Transverse colon (tissue), 4 donors: ENCODE measurements at places on chromosomes 16 and 17. TPM values are rescaled to one million over a fixed set of nuclear protein-coding genes. Genes with fewer than 3 reads are reported as not detected.

TLCD2 gene
- total RNA-seq = 24.0 TPM

- H3K36me3 ChIP-seq = no peaks in the 10 kb centered on the region
- peak; percentile 79 for DNase-seq
- peaks cover 19% of the 10 kb centered on the region for H3K4me1 ChIP-seq
- peaks cover 56% of the 10 kb centered on the region for H3K27me3 ChIP-seq
These were observed at the start of gene HSF4 for GRCh38 chr16:67164599-67165061. Gene HSF4 (plus strand): TSS chr16:67164745. CDS start chr16:67164812, 67 bp downstream.

- peak overlapping the region; percentile 64 for H3K27ac ChIP-seq
- no peak for DNase-seq
- peaks cover 13% of the 10 kb centered on the region for H3K36me3 ChIP-seq
- H3K4me1 ChIP-seq = peaks cover 14% of the 10 kb centered on the region
These were observed 20.0 kb upstream of the IL17C start for GRCh38 chr16:88618182-88618955.

- no peaks in the 10 kb centered on the region for H3K4me1 ChIP-seq
- H3K27ac ChIP-seq = no peak overlapping the region
- H3K4me3 ChIP-seq = no peak overlapping the region
- DNase-seq = no peak
- no peaks in the 10 kb centered on the region for H3K27me3 ChIP-seq
These were observed 183.3 kb downstream of the LGALS9B start for GRCh38 chr17:20284022-20284421.

- H3K4me3 ChIP-seq = no peak overlapping the region
- no peaks in the 10 kb centered on the region for H3K27me3 ChIP-seq
- peaks cover 6% of the 10 kb centered on the region for H3K4me1 ChIP-seq
- DNase-seq = peak; percentile 77
These were observed 4.4 kb upstream of the ARMC7 start for GRCh38 chr17:75105126-75106080.

DNA sequence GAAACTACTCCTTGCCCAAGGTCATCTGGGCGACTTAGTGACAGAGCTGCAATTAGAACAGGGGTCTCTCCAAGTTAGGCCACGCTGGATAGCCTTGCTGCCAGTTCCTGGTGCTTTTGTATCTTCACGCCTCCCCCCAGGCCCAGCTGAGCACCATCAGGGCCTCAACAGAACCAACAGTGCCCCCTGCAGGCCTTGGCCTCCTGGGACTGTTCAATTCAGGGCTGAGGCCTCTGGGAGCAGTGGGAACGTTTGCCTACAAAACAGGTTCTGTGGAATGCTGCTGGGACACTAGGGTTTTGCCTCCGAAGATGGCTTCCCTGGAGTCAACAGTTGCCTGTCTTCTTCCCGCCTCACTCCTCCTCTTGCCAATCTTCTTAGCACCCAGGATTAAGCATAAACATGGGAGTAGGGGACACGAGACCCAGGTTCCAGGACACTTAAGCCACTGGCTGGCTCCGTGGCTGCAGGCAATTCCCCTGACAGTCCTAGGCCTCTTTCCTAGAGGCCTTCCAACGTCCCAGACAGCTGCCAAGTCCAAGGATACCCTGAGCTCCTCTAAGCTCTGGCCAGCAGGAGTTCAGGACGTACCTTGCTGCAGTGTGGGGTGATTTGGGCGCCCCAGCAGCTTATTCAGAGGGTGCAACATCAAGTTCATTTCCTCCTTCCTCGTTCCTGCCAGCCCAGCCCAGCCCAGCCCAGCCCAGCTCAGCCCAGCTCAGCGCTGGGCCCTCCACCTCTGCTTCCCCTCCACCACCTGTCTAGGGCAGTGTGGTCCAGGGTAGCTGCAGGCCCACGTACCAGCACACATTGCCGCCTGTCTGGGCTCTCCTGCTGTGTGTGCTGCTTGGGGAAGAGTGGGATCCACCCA, 246.6 kb upstream of the RPL38 start:
- peaks cover 12% of the 10 kb centered on the region for H3K27me3 ChIP-seq
- peak overlapping the region; percentile 67 for H3K27ac ChIP-seq
- peaks cover 24% of the 10 kb centered on the region for H3K4me1 ChIP-seq

DNA sequence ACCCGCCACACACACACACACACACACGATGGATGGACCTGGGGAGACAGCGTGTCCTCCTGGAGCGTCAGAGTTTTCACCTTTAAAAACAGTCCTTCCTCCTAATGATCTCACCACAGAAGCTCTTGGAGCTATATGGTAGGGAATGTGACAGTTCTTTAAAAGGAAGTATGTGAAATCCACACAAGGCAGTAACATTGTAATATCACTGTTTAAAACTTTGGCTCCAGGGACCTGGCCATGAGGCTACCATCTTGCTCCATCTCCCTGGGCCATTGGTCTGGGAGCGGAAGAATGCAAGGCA, 302.4 kb downstream of the SOX9 start:
- H3K27ac ChIP-seq = no peak overlapping the region
- no peak for DNase-seq
- no peak overlapping the region for H3K4me3 ChIP-seq
- no peaks in the 10 kb centered on the region for H3K36me3 ChIP-seq
- peaks cover 5% of the 10 kb centered on the region for H3K4me1 ChIP-seq

DNA sequence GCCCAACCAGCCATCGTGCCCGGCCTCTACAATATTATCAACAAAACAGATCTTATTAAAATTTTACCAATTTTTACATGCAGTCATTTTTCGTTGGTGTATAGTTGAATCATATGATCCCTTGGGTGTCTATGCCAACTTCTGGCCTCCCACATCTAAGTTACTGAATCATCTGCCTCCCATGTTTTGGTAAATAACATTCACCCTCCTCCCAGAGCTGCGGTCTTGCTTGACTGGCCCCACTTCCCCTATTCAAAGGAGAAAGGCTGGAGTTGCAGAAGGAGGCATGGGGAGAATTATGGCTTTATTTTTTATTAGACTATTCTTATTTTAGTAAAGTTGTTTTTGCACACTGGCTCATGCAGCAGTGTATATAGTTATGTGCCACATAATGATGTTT, 18.5 kb upstream of the CCL23 start:
- H3K27ac ChIP-seq = no peak overlapping the region
- no peak for DNase-seq
- no peak overlapping the region for H3K4me3 ChIP-seq
- H3K27me3 ChIP-seq = no peaks in the 10 kb centered on the region
- no peaks in the 10 kb centered on the region for H3K36me3 ChIP-seq

DNA sequence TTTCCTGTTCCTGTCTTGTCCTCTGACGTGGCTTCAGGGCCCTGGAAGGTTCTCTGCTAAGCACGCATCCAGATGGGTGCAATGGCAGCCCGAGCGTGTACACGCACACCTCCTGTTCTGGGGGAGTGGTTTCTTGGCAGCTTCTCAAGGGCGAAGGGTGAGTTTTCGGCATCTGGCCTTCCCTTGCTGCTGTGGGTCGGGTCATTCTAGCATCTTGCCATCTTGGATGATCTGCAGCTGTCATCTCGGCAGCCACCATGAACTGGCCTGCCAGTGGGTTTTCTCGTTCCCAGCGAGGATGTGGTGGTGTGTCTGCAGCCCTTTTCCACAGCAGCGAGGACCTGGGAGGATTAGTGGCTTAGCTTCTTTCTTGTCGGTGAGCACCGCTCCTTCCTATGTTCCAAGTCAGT, 10.6 kb downstream of the MSI2 start:
- no peaks in the 10 kb centered on the region for H3K27me3 ChIP-seq
- no peak for DNase-seq
